ENCODE measurements at places on chromosomes 3 and 15.

DNA sequence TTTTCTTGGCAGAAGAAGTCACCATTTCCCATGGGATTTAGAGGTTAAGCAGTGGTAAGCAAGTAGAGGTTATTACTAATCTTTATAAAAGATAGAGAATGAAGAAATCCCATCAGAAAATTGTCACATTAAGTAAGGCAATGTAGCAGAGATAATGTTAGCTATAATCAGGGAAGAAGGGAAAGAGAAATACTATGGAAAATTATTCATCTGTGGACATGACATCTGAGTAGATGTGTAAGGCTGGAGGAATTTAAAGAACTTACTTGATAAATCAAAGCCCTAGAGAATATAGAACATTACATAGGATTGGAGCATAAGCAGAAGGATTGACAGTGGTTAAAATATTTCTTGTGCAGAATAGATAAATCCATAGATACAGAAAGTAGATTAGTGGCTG lies 553.1 kb upstream of the CBLB start:
- no peak for DNase-seq

GRCh38 chr3:27616031-27616430 lies 106.1 kb downstream of the EOMES start:
- DNase-seq: no peak

GRCh38 chr3:17479681-17480405 lies 262.6 kb downstream of the TBC1D5 start:
- DNase-seq: no peak

GRCh38 chr15:79243723-79244122 lies 38.8 kb upstream of the ANKRD34C start:
- no peak for DNase-seq

DNA sequence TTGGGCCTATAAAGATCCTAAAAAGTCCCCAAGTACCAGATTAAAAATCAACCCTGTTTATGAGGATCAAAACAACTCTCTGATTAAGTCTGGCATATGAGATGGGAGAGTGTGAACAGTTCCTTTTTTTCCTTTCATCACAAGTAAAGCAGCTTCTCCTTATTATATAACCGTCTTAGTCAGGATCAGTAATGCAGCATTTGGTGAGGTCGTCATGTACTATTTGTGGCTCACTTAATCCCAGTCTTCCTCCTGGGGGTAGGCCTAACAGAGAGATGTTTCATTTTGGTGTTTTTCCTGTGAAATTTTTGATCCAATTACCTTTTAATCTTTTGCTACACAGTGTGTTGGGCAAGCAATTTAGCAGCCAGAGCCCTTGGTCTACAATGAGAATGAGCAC lies 333.1 kb upstream of the KCNMB2 start:
- DNase-seq: no peak

GRCh38 chr15:55322467-55322866 lies 3.4 kb downstream of the PIGB start:
- no peak for DNase-seq

DNA sequence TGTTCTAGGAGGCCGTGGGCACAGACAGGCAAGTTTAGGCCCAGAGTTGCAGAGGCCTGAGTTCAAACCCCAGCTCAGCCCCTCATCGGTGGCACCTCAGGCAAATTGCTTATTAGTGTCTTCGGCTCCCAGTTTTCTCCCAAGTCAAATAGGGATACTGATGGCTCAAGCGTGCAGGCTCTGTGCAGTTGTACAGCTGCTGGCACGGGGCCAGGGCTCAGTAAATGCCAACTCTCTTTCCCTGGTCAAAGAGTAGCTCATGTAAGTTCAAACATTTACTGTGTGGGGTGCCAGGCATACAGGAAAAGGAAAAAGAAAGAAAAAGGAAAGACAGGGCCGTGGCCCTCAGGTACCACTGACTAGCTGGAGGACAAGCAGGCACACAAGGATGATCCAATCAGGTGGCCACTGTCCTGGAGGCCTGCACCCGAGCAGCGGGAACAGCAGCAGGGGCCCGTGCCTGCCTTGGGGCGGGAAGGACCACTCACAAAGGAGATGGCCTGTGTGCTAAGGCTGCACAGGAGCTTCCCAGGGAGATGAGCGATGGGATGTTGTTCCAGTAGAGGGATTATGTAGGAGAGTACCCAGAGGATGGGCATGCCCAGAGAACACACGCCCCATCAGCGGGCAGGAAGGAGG lies 70.8 kb downstream of the TBC1D2B start:
- DNase-seq: no peak

DNA sequence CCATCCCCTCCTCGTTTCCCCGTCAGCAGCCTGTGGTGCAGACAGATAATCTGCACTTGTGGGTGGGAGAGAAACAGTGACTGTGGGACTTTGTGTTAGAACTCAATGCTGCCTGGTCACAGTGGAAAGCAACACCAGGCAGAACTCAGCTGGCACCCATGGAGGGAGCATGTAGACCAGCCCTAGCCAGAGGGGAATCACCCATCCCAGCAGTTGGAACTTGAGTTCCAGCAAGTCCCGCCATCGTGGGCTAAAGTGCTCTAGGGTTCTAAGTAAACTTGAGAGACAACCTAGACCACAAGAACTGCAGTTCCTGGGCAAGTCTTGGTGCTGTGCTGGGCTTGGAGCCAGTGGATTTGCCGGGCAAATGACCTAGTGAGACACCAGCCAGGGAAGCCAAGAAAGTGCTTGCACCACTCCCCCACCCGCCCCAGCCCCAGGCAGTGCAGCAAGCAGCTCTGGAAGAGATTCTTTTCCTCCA lies 24.4 kb downstream of the ISG20 start:
- DNase-seq: no peak

- no peak for DNase-seq
These were observed 37.1 kb upstream of the SLC25A36 start for GRCh38 chr3:140904521-140904920.

- DNase-seq: no peak
These were observed 63.7 kb downstream of the SLC30A4 start for GRCh38 chr15:45458746-45459403.

DNA sequence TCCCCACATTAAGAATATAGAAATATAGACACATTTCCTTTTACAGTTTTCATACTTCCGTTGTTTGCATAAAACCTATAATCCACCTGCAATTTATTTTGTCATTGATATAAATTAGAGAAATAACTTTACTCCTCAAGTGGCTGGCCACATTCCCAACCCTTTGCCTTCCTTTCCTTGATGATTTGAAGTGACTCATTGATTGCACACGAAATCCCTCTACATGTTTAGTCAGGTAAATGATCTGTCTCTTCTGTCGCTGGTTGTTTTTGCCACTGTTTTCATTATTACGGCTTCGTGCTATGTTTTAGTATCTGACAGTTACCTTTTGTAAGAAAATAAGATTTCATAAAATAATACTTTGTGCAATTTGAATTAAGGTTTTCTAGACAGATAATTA lies 272.2 kb upstream of the NR2E3 start:
- no peak for DNase-seq

GRCh38 chr3:9898467-9899241 lies 4.0 kb upstream of the IL17RE start:
- no peak for DNase-seq

GRCh38 chr15:48507416-48508065 lies 138.0 kb downstream of the FBN1 start:
- DNase-seq: no peak

- DNase-seq: no peak
These were observed 139.8 kb downstream of the WDR76 start for GRCh38 chr15:43966646-43967045.

DNA sequence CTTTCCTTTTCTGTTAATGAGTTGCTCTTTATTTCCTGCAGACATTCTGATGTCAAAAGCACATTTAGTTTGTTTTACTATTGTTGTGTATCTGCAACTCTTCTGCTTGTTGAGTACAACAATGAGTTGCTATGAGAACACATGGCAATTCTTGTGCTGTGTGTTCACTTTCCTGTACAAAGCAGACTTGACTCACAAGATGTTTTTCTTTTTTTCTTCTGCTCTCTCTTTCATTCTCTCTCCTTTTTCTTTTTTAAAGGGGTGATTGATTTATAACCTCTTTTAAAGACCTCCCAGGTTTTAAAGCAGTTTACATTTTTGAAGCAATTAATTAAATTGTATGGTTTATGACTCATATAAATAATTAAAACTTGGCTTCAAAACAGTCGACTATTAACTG lies 31.6 kb upstream of the ABHD10 start:
- DNase-seq: no peak

DNA sequence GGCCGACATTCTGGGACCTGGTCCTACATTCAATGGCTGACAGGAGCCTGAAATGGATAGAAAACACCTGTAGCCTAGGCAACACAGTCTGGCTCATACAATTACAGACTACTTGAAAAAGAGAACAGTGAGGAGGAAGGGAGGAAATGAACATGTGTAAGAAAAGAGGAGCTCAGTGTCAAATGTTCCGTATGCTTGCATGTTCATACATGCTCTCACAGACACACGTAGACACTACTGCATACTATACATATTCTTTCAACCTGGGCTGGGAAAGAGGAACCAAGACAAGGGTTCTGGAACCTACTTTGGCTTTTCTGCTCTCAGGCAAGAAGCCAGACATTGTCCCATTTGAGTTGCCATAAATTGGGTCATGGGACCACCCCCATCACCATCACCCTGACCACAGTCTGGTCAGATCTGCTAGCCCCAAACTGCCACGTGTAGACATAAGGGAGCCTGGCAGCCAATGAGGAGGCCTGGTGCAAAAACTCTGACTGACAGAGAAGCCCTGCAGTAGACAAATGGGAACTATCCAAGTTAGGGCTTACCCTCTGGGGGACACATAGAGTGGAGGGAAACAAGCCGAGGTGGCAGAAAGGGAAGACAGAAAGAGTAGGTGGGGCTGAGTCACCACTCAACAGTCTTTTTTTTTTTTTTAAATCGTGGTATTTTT lies 310.0 kb downstream of the SHQ1 start:
- no peak for DNase-seq

DNA sequence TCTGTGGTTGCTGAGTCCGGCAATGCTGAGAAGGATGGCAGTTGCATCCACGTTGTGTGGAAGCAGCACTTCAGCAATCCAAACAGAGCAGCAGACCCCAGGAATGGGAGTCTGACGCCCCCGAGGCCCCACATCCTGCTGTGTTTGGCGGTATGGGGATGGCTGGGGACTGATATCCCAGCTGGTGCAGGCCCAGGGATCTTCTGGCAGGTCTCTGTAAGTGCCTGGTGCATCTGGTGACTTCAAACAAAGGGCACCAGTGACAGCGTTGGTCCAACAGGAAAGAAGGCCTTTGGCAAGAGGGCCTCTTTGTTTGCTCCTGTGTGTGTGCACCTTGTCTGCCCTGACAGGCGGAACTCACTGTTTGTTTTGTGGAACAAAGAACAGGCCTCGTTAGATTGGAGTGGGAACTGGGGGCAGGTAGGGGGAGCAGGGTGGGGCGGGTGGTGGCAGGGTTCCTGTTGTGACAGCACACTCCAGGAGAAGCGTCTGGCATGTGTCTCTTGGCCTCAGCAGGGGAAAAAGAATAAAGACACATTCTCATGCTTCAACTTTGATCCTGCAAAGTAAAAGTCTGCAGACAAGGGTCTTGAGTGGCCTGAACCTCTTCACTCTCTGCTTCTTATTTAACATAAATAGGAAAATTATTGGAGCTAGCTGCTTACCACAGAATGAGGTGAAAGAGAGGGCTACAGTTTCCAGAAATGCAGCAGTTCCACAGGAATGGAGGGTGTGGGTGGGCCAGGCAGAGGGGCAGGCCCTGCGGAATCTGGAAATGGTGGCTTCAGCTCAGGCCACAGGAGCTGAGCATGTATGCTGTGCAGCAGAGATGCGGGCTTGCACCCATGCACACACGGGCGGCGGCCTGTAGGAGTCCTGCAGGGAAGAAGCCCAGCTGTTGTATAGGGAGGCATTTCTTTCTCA lies 94.5 kb upstream of the MYZAP start:
- no peak for DNase-seq

DNA sequence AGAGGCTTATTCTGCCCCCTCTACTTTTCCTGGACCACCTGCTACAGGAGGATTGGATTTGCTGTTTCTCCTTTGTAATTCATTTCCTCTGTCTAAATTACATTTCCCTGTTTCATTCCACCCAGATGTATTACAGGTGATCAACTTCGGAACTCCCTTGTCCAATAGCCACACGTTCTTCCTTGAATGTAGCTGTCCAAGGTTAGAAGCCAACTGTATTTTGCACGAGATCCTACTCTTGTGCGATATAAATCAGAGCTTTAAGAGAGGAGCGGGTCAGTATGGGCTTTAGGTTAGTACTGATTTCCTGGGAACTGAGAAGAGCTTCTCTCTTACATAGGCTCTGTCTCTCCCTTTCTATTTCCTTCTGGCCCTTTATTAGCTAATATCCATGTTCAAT lies 20.5 kb downstream of the GJD2 start:
- DNase-seq: no peak

DNA sequence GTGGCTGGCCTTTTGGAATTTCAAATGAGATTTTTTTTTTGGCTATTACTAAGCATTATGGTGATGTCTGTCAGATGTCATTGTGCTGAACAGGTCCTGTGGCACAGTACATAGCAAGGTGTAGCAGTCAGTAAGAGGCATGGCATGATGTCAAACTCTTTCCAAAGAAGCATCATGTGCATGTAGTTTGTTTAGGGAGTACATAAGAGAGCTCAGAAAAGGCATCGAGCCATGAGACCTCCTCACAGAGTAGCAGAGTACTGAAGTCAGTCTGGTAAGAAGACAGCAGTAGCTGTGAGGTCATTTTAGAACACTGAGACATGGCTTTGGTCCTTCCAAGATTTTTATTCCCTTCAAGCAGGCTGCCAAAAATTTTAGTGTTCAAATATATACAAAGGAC lies 134.9 kb upstream of the SPRED1 start:
- no peak for DNase-seq

- DNase-seq: no peak
These were observed 336.1 kb downstream of the FOXP1 start for GRCh38 chr3:71247221-71247957.

DNA sequence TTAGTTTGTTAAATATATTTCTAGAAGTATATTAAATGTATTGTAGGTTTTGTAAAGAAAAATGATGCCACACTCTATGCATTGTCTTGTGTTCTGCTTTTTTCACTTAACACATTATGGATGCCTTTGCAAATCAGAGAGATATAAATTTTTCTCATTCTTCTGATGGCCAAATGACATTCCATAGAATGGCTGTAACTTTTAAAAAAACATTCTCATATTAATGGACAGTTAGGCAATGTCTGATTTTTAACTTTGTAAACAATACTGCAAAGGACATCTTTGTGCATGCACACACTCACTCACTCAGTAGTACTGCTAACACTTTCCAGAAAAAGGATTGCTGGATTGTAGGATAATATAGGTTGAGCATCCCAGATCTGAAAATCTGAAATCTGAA lies 195.9 kb downstream of the ITPR1 start:
- no peak for DNase-seq

GRCh38 chr3:58062472-58062871 lies 54.2 kb downstream of the FLNB start:
- DNase-seq: no peak

- DNase-seq: no peak
These were observed 87.6 kb upstream of the LRIG1 start for GRCh38 chr3:66588340-66588847.

DNA sequence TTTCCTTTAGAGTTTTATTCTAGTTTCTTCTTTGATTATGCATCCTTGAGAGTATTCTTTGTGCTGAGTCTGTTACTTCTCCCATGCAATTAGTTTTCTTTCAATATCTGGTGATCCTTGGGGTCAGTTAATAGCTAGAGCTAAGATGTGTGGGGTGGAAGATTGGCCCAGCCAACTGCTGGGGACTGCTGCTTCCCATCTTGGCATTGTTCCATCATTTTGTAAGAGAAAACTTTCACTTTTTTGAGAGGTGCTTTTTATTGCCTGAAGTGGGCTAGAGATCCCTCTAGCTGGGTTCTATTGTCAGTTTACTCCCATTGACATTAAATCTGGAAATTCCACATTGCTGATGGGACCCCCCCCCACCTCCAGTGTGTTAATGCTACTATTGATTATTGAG lies 15.4 kb downstream of the BCL2L10 start:
- no peak for DNase-seq

GRCh38 chr15:70210076-70210475 lies 112.4 kb upstream of the TLE3 start:
- DNase-seq: no peak
